Omental fat pad (tissue), 4 donors: ENCODE measurements at places on chromosomes 2 and 18. TPM values are rescaled to one million over a fixed set of nuclear protein-coding genes. Genes with fewer than 3 reads are reported as not detected.

The CFC1 gene
- not detected for total RNA-seq

The RIF1 gene
- total RNA-seq = 49.7 TPM

The EFR3B gene
- 1.2 TPM for total RNA-seq

The MOCOS gene
- 2.2 TPM for total RNA-seq

The MAIP1 gene
- 21.7 TPM for total RNA-seq

DNA sequence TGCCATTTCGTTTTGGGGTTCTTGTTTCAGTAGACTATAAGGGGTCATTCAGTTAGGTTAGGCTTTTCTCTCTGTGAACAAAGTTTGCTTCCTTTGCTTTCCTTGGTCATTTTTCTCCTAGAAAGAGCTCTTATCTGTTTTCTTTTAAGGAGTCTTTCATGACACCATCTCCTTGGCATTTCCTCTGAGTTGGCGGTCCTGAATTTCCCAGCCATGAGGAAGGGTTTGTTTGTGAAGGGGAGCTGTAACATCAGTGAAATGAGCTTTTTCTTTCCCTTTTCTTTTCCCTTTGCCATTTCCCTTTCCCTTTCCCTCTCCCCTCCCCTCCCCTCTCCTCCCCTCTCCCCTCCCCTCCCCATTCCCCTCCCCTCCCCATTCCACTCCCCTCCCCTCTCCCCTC lies 61.7 kb downstream of the MAP4K4 start:
- DNase-seq = no peak

DNA sequence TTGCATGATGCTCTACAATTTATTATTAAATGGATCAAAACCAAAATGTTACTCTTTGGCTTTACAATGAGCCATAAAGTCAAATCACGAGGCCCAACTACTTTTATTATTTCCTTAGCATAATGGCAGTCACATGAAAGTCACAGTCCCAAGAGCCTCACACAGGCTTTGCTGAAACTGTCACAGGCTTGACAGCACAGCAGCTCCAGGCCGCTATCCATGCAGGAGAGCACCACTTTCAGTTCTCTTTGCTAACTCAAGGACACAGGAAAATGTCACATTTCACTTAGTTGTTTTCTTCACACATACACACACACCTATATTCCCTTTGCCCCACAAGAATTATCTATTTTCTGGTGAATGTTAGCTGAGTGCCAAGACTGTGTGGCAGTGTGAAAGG lies 11.1 kb upstream of the MSGN1 start:
- no peak for DNase-seq

DNA sequence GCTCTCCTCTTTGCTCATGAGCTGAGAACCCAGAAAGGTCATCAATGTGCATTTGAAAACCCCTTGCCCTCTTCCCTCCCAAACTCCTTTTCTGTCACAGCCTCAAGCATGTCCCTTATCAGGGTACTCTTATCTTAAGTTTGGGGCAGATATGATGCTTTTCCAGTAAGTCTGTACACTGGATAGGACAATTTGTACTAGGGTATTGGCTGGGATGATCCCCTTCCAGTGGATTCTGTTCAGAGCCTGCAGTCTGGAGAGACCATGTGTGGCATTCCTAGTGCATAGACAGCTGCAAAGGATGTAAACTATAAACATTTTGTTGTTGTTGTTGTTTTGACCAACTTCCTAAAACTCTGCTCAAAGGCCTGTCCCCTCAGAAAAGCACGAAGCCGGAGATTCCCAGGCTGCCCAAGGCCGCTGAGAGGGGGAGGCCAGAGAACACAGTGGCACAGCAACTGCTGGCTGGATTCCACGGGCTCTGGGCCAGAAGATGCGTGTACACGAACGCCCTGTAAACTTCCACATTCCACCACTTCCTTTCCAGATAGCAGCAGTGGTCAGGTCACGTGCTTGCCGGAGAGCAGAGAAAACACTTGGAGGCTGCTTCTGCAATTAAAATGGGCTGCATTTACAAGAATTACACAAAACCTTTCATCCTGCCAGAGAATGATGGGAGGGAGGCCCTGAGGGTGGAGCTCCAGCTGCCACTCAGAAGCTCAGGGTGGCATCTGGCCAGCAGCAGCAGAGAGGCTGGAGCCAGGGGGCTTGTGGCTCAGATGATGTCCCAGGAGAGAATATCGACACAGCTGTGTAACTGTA lies 42.1 kb downstream of the BMP10 start:
- peak; percentile 96 for DNase-seq

- no peak for DNase-seq
Measured at GRCh38 chr2:105887256-105887655, 142.5 kb downstream of the NCK2 start.

DNA sequence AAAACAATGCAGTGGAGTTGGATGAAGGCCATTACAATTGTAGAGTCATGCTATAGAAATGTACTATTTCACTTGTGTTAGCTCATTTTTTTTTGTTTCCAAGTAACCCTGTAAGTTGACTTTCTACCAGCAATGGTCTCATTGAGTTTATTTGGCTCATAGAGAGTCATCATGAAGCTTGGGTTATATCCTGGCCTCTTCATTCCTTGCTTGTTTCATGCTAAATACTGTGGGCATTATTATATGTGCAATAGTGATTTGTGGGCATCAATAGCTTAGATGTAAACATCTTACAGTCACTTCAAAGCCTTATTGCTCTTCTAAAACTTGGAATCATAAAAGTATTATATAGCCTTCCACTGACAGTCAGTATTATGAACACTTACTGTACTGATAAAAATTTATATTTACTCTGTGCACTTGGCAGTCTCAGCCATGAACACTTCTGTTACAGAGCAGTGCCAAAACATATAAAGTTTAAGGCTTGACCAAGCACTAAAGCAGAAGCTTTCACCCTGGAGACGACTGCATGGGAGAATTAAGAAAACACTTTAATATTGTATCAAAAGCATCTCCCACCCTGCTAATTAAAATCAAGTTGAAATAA lies 751.2 kb downstream of the SATB2 start:
- DNase-seq = no peak

DNA sequence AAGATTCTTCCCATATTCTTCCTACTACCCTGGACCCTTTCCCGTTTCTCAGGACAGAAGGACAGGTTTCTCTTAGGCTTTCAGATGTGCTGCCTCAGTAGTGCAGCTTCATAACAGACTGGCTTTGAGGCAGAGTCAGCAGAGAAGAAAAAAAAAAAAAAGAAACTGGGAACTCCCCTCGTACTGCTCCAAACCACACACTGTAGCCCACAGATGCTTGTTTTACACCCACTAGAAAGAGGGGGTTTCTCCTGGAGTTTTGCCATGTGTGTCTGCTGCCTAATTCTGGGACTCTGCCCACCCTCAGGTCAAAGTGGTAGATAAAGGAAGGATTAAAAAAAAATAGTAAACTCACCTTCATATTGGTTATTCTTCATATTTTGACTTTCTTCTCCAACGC lies 95.9 kb downstream of the NCOA1 start:
- no peak for DNase-seq

DNA sequence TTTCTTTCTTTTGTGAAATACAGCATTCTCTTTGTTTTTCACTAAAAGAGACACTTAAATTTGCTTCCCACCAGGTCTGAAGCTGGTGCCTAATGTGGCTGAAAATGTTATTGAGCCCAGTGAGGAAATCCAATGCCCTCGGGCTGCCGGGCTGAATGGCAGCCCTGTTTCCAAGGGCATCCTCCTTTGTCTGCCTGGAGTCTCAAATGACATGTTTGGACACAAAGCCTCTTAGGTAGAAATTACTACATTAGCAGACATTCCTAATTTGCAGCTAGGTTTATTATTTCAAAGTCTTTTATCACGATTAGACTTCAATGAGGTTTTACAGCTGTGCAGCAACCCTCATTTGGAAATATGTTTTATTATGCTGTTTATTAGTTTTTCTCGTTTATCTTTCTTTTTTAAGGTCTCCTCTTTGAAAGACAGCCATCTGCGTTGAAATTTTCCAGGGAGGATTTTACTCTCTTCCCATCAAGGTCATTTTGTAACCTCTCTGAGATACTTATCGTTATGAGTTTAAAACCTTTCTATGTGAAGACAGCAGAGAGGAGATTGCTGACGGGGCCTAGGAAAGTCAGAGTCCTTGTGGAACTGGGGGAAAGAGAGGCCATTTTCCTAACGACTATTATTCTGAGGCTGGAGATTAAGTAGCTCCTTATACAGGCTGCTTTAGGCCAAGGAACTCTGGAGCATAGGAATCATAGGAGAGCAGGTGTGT lies 59.0 kb upstream of the ZNF532 start:
- no peak for DNase-seq

GRCh38 chr2:10120877-10121574 lies 1.5 kb upstream of the RRM2 start:
- no peak for DNase-seq

GRCh38 chr18:63145851-63146555 lies 173.6 kb downstream of the BCL2 start:
- DNase-seq = no peak
